GM19239 (cell line): ENCODE measurements at places on chromosomes 4 and X.

DNA sequence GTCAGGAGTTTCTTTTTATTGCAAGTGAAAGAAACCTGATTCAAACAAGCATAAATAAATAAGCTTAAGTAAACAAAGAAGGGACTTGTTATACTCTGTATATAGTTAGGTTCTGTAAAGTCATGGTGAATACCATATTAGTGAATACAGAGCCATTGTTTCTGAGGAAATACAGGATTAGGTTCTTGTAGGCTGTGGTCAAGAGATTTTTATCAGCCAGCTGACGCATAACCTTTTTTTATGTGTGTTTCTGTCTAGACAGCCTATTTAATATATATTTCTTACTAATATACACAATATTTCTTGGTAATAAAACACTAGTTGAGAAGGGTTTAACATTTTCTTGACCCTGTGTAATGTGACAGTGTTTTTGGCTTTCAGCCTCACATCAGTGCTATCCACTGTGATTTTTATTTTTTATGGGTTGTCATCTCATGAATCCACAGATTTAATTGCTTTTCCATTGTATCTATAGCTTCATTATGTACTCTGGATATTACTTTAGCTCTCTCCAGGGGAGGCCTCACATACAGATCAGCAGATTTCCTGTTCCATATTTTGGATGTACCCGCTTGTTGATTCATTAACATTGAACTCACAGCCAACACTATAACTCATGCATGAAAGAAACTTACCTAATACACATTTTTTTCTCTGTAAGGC is 8.0 kb downstream of the HERC3 start:
- DNase-seq: no peak

- no peak for DNase-seq
Measured at GRCh38 chr4:151297170-151297569, 20.2 kb downstream of the PRSS48 start.

DNA sequence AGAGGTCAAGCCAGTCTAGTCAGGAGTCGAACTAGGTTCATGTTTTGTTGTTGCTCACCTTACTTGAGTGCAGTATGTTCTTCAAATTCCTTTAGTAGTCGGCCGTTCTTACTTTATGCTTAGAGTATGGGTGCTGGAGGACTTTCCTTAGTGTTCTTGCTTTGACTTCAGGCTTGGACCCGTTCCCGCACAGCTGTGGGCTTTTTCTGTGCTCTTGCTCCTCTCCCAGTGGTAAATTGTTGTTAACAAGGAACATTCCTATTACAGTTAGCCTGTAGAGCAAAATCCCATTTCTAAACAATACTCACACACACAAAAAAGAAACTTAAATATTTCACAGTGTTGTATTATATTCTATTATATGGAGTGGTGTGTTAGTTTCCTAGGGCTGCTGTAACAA is 113.5 kb downstream of the RAP1GDS1 start:
- no peak for DNase-seq

DNA sequence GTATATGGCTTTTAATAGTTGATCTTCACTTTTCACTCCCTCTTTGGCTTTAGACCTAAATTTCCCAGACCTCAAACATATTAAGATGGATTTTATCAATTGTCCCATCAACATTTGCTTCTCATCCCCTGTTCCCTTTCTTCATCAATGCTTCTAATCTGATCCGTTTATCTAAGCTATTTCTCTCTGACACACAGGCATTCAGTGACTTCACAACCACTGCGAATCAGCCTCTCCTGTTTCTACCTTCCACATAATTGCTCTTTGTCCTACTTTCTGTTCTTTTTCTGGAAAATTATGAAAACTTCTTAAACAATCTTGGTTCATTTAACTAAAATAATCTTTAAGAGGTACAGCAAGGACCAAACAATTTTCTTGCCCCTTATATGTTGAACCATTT is 115.2 kb downstream of the GLRA3 start:
- no peak for DNase-seq

GRCh38 chr4:181224852-181225251 is 1018.4 kb upstream of the TENM3 start:
- DNase-seq: no peak

GRCh38 chr4:123939621-123940020 is 543.0 kb downstream of the SPRY1 start:
- no peak for DNase-seq

GRCh38 chr4:130110189-130110588 is 1014.2 kb downstream of the C4orf33 start:
- no peak for DNase-seq

DNA sequence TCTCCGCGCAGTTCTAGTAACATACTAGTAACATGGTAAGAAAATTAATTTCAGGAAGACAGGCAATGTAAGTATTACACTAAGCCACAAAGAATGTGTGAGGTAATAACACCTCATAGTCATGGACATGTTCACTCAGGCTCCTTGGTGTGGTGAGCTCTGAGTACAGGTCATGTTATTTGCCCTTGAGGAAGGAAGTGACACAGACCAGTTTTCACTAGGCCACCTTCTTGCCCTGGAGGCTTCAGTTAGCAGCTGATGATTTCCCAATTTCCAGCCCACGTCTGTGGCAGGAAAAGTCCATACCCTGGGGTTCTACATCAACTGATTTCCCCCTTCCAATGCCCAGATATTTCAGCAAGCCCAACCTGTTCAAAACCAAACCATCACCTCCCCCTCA is 6.7 kb downstream of the APOO start:
- no peak for DNase-seq

DNA sequence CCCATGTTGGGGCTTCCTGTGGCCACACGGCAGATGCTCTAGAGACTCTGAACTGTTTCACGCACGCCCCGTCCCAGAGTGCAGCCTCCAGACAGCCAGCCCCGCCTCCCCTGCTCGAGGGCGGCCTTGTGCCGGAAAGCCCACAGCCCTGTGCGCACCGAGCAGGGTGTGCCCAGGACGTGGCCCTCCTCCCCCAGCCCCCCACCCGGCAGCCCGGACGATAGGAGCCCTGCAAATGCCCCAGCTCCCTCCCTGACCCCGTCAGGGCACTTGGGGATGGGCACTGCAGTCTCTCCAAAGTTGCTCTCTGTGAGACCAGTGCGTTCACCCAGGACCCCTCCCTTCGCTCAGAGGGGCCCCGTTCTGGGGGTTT is 37.3 kb downstream of the ADRA2C start:
- no peak for DNase-seq

DNA sequence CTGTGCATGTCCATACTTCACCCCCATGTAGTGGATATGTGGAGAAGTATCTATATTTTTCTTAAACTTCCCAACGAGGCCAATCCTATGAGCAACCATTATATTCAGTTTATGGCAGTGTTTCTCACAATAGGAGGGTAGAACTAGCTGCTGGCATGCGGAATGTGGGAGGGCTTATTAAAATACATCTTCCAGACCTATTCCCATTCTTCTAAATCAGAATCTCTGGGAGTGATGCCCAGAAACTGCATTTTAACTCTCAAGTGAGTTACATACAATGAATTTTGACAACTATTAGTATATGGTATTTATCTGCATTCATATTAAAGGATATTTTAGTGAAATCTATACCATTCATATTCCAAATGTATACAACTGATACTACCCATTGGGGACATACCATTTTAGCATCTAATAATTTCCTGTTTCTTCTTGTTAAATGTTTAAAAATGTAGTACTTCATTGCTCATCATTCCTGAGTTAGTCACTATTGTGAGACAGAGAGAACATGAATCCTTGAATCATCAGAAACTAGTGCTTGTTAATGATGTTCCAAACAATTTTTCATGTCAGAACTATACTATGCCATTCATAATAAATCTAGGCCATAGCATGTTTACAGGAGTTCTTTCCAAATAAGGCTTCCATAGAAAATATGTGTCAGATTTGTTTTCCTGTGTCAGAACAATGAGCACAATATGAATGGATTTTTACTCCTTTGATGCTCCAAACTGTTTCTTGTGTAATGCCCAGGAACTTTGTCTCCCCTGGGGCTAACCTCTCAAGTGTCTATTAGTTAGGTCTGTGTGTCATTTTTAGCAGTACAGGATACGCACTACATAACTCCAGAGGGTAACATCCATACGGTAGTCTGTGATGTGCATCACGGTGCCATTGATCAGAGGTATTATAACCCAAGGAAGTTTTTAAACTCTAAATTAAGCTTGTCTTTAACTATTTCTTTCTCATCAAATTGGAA is 198.8 kb upstream of the BMP3 start:
- no peak for DNase-seq

DNA sequence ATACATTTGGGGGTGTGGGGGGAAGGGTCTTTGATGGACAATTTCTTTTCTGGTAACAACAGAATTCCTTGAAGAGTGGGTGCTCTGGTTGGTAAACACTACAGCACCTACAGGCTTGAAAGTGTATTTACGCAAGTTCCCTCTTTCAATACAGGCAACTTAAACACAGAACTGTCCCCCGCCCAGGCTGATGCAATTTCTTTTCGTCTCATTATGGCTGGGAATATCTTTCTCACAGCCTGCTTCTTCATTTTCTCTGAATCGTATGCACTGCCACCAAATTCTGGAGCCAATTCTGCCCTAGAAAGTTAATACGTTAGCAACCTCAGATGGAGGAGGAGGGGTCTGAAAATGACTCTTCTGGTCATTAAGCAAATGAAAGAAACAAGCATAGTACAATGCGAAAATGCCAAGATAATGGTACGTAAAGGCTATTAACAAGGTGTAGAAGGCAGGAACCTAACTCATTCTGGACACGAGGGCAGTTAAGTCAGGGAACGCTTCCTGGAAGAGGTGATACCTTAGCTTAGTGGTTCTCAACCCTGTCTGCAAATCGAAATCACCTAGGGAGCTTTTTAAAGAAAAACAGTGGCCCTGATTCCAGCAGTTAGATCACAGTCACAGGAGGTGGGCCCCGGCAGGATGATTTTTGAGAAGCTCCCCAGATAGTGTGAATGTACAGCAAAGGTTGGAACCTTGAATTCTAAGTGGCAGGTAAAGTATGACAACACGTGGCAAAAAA is 1.0 kb downstream of the AGA start:
- DNase-seq: no peak

GRCh38 chr4:88333741-88334405 is 44.8 kb upstream of the HERC6 start:
- no peak for DNase-seq

DNA sequence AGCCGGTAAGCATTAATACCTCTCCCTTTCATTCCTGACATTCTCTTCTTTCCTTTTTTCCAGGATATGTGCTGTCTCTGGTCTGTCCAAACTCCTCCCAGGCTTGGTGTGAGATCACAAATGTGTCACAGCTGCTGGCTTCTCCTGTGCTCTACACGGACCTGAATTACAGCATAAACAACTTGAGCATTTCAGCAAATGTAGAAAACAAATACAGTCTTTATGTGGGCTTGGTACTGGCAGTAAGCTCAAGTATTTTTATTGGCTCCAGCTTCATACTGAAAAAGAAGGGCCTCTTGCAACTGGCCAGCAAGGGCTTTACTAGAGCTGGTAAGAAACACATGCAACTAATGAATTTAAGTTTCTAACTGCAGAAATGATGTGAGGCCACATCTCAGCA is 8.4 kb downstream of the NIPAL1 start:
- no peak for DNase-seq

- no peak for DNase-seq
Measured at GRCh38 chr4:37827030-37827685, 672 bp downstream of the PGM2 start.

DNA sequence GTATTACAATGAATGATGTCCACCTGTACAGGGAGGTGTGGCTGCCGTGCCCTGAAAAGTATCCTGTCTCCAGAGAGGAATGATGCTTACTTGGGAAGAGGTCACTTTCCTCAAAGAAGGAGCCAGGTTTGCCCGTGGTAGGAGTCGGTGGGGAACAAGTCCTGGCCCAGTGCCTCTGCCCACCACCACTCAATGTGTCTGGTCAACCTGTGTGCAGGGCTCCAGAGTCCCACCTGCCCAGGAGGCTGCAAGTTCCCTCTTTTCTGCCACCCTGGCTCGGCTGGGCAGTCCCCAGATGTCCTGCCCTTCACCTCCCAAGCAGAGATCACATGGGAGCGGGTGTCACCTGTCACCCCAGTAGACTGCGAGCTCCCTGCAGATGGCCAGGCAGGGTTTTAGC is 75.4 kb upstream of the C4orf50 start:
- no peak for DNase-seq

DNA sequence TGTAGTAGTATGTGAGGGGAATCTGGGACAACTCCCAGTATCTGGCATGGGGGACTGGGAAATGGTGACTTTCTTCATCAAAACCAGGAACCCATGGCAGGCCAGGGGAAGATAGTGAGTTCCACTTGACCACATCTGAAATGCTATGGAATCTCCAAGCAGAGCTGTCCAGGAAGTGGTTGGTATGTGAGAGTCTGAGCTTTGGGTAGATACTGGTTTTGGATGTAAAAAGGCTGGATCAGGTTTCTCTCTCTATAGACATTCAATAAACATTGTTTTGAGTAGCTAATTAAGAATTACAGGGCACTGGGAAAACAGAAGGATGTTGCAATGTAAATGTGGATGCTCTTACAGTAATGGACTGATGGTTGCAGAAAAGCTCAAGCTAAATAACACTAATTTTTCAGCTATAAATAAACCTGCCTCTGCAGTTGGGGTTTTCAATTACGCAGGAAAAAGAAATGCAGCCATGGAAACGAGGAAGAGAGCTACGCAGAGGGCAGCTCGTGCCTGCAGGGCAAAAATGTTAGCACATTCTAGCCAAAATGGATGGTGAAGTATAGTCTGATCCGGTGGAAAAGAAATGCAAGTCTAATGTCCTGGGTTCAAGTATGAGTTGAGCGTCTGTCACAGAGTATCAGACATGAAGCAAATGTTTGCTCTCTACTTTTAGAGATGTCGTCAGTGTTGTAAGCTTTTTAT is 13.4 kb upstream of the CHRNA9 start:
- DNase-seq: no peak

DNA sequence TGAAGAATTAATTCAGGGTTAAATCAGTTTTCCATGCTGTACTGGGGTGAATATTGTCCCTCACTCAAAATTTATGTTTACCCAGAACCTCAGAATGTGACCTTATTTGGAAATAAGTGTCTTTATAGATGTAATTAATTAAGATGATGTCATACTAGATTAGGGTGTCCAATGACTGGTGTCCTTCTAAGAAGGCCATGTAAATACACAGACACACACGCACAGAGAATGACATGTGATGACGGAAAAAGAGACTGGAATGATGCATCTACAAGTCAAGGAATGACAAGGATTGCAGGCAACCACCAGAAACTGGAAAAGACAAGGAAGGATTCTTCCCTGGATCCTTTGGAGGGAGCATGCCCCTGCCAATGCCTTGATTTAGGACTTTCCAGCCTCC is 84.6 kb upstream of the GPR34 start:
- no peak for DNase-seq

GRCh38 chr4:138702190-138702824 is 313.3 kb upstream of the NOCT start:
- DNase-seq: no peak

- no peak for DNase-seq
Measured at GRCh38 chrX:30349946-30350345, 40.8 kb upstream of the NR0B1 start.

DNA sequence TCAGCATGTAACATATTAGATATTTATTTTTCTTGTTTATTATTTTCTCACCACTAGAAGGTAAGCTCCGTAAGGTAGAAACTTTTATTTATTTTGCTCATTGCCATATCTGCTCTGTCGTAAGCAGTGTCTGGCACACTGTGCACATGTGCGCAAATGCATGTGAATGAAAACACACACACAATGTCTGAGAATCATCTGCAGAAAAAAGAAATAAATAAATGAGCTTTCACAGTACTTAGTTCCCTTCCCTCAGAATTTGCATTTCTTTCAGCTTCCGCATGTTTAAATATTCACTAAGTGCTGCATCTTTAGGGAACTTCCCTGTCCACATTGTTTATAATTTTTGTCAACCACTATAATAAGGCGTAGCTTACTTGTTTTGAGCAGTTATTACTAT is 963.0 kb upstream of the PABPC4L start:
- no peak for DNase-seq
